ENCODE measurements at places on chromosomes 16 and 17. TPM values are rescaled to one million over a fixed set of nuclear protein-coding genes. Genes with fewer than 3 reads are reported as not detected.

Gene MYH1
- polyA plus RNA-seq, result 0.12 TPM

Gene VKORC1
- 141 TPM for polyA plus RNA-seq

Gene KRTAP2-1
- polyA plus RNA-seq, result not detected

Gene NT5M
- 4.9 TPM for polyA plus RNA-seq

Gene SLFN5
- 4.5 TPM for polyA plus RNA-seq

Gene DHX40
- polyA plus RNA-seq, result 24.9 TPM

Gene UTS2R
- not detected for polyA plus RNA-seq

Gene TXNDC17
- 44.9 TPM for polyA plus RNA-seq

Gene ZDHHC7
- 23.9 TPM for polyA plus RNA-seq

Gene DNAH17
- 0.25 TPM for polyA plus RNA-seq

Gene TPSD1
- polyA plus RNA-seq, result 0.56 TPM

Gene GDPD3
- polyA plus RNA-seq, result 4.4 TPM

Gene KRT15
- 0.11 TPM for polyA plus RNA-seq

Gene CCL22
- polyA plus RNA-seq, result 0.40 TPM

Gene ITGAD
- 0.05 TPM for polyA plus RNA-seq

Gene CES5A
- polyA plus RNA-seq, result not detected

Gene CUEDC1
- polyA plus RNA-seq, result 18.6 TPM

Gene MRC2
- polyA plus RNA-seq, result 12.9 TPM

Gene CTRB1
- not detected for polyA plus RNA-seq

Gene PRRT2
- polyA plus RNA-seq, result 28.6 TPM

Gene SPNS3
- polyA plus RNA-seq, result 0.06 TPM

Gene RAPGEFL1
- polyA plus RNA-seq, result 1.4 TPM

Gene TMIGD1
- not detected for polyA plus RNA-seq

Gene VWA3A
- 0.15 TPM for polyA plus RNA-seq

Gene KRT9
- polyA plus RNA-seq, result not detected

Gene MYH13
- not detected for polyA plus RNA-seq

Gene KRT23
- 0.05 TPM for polyA plus RNA-seq

Gene ADAP2
- polyA plus RNA-seq, result 17.6 TPM

Gene CCL8
- 0.22 TPM for polyA plus RNA-seq
